ENCODE measurements at places on chromosomes 11 and 22.

GRCh38 chr22:26115266-26115665 lies 54.0 kb upstream of the SEZ6L start:
- DNase-seq, result no peak

- DNase-seq, result no peak
These were observed 30.8 kb upstream of the LDLRAD3 start for GRCh38 chr11:35912883-35913624.

DNA sequence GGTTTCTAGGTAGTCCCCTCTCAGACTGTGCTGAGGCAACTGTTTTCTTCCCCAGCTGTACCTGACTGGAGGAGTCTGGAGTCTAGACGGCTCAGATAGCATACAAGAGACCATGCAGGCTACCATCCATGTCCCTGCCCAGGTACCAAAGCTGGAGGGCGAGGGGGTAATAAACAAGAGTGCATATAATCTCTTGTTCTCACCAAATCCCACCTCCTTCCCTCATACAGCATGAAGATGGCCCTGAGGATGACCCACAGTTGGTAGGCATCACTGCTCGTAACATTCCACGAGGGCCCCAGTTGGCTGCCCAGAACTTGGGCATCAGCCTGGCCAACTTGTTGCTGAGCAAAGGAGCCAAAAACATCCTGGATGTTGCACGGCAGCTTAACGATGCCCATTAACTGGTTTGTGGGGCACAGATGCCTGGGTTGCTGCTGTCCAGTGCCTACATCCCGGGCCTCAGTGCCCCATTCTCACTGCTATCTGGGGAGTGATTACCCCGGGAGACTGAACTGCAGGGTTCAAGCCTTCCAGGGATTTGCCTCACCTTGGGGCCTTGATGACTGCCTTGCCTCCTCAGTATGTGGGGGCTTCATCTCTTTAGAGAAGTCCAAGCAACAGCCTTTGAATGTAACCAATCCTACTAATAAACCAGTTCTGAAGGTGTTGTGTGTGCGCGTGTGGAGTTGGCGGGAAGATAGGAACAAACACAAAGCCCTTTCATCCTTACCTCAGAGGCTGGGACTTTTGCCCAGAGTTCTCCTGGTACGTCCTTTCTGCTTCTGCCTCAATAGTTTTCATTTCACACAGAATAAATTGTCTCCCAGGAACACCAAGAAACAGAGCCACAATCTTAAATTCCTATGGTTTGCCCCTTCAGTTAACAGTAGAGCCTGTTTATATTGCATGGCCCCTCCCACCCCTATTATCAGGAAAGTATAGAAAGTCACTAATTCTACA lies 8.5 kb downstream of the HMBS start:
- DNase-seq, result peak; percentile 33

- no peak for DNase-seq
These were observed 25.5 kb upstream of the APOA1 start for GRCh38 chr11:116862951-116863350.

DNA sequence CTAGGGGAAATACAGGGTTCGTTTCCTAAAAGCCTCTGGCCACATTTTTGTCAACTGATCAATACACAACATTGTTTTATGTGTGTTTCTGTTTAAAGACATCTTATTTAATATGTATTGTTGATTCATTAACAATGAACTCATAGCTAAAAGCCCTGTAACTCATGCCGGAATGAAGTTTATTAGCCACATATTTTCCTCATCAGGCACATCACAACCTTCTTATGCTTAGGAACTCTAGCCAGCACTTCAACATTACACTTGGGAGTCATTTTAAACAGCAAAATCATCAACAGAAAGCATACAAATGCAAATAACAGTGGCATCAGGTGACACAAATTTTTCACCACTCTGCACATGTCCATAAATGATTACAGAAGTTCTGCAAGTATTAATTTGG lies 15.1 kb upstream of the BLID start:
- no peak for DNase-seq
